CMK (cell line): ENCODE measurements at places on chromosomes 6 and 20.

DNA sequence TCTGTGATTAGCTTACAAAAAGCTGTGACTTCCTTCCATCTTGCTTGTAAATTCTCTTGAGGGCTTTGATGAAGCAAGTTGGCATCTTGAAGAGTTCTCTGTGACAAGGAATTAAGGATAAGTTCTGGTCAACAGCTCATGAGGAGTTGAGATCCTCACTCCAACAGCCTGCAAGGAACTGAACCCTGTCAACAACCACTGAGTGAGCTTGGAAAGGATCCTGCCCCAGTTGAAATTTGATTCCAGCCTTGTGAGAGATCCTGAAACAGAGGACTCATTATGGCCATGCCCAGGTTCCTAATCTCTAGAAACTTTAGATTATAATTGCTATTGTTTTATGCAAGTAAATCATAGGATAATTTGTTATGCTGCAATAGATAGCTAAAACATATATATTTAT, 133.7 kb downstream of the PTCHD4 start:
- DNase-seq, result no peak

DNA sequence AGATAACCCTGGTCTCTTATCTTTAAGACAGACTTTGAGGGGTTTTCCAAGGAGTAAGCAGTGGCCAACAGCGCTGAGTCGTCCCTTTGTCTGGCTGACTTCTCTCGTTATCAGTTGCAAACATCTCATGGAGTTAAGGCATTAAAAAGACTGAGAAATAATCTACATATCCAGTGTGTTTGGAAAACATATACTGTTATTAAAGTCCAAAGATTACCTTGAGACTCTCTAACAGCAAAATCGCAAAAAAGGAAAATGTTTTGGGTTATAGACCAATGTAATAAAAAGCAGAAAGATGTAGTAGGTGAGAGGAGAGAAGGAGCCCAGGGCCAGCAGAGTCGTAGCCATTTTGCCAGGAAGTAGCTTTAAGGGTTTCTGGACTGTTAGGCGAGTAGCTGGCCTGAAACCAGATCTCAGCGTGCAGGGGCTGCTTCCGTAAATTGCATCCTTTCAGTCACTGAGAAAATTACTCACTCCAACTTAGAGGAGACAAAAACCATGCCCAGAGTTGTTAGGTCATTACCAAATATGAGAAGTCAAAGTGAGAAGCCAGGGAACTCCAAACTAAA, 24.6 kb downstream of the MYLK4 start:
- DNase-seq, result no peak

- no peak for DNase-seq
These were observed 861.2 kb upstream of the EYS start for GRCh38 chr6:66568271-66568670.

GRCh38 chr6:107620732-107621131, 130.8 kb downstream of the SOBP start:
- no peak for DNase-seq

DNA sequence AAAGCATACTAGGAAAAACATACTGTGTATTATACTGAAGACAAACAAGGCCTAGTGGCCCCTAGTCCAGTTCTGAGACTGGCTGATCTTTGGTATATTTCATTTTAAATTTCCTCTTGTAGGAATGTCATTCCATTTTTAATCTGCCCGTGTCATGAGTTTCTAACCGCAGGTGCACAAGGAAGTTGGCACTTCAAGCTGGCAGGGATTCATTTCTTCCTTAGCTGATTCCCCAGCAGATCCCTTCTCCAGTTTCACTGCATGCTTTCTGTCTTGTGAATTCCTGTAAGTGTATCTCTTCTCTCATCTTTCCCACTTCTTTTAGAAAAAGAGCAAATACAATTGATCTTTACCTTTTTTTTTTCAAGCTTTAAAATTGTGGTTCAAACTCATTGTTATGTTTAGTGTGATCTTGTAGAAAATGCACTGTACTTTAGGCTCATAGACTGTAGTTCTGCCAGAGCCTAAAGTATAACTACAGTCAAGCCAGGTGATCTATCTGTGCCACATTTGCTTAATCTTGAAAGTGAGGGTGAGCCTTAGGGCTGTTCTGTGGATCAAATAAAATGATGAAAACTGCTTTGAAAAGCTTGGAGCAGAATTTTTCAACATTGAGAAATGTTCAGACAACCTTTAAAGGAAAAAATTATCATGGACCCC, 37.0 kb downstream of the RNF217 start:
- DNase-seq, result no peak

GRCh38 chr20:18831830-18832499, 18.4 kb downstream of the SCP2D1 start:
- DNase-seq, result no peak

DNA sequence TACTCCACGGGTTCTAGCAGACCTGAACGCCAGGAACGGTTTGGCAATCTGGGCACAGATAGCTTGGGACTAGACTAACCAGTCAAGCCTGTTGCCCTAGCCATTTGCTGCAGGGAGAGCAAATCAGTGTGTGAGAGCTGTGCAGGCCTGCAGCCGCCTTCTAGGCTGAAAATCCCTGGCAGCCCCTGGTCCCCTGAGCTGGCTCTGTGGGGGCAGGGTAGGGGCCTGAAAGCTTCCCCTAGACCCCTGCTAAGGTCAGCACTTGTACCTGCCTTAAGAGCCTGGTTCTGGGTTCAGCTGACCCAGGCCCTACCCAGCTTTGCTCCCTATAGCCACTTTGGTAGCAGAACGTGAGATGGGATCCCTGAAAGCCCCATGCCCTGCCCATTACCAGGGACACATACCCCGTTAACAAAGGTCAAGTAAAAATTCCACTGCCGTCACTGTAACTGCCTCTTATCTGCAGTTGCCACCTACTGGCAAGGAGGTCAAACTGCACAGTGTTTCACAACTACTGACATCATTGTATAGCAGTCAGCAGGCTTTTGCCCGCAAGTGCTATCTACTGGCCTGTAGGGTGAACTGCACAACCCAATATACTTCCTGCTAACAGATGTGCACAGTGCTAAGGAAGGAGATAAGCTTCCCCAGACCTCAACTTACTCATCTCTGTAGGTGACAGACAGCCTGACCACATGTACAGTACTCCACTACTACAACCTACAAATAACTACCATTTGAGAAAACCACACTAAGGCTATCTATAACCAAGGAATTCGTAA, 95.1 kb upstream of the OLIG3 start:
- peak; percentile 94 for DNase-seq

DNA sequence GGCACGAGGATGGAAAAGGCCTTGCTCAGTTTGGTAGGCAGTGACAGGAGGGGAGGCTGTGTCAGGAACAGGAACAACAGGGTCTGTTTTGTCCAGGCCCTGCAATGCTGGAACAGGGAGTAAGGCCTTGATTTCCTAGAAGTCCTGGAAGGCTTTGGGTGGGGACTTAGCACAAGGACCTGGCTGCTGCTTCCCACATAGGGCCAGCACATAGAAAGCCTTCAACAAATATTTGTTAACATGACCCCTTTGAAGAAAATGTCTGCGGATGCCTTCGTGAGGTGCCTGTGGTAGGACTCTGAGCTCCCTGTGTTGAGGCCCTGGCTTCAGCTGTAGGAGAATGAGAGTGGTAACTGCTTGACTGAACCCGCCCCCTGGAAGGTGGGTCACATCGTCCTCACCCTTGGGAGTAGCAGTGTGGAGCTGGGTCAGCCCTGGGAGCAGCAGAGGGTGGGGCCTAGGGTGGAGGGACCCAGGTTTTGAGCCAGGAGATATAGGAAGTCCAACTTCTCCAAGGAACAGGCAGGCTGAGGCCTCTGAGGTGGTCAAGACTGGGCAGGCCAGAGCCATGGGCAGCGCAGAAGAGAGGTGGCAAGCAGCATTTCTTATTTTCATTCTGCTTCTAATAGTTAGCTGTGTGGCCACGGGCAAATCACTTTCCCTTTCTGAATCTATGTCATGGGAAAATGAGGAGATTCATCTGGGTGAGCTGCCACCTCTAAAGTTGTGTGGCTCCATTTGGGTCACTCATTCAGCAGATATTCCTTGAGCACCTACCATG, 50.0 kb downstream of the CNBD2 start:
- DNase-seq, result no peak

- DNase-seq, result no peak
These were observed 14.7 kb downstream of the KLHL32 start for GRCh38 chr6:96939007-96939805.

DNA sequence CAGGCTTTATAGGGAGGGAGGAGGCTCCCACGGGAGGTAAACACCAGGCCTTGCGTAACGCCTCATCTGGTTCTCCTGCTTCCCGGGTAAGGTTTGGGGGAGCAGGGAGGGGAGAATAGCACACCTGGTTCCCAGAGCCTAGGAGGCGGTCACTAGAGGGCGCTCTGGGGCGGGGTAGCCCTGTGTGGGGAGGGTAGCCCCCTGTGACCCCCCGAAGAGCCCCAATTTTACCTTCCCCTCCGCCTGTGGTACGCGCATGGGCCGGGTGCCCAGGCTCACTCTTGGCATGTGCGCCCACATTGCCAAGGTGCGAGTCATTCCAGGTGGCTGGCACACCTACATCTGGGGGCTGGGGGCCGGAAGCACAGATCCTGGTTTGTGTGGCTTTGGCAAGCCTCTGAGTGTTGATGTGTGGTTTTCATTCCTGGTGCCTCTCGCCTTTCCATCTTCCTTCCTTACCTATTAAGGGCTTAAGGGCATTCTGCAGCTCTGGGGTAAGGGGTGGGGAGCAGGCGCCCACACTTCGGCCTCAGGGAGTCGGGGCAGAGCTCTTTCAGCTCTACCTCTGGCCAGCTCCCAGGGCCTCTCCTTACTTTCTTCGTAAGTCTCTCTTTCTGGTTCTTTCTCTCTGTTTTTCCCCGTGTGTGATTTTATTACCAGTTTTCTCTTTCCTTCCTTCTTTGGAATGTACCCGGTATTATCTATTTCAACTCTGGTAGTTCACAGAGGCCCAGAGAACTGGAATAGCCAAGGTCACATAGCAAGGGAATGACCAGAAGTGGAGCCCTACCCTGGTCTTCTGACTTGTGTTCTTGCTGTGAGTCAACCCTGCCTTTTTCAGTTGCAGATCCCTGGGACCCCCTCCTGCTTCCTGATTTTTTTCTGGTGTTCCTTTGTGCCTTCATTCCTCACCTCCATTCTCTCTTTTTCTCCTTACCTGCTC, 492 bp upstream of the RNF39 start:
- DNase-seq, result no peak
